ENCODE measurements at places on chromosomes 11 and 22. TPM values are rescaled to one million over a fixed set of nuclear protein-coding genes. Genes with fewer than 3 reads are reported as not detected.

GRCh38 chr11:63837027-63837688 lies 1.8 kb upstream of the MARK2 start:
- DNase-seq: peak; percentile 87

- DNase-seq: no peak
Observed at GRCh38 chr11:8959546-8960166, 4.6 kb downstream of the TMEM9B start.

GRCh38 chr11:23573429-23573828 lies 713.2 kb upstream of the CCDC179 start:
- no peak for DNase-seq

OR52J3 gene
- not detected for total RNA-seq

DNA sequence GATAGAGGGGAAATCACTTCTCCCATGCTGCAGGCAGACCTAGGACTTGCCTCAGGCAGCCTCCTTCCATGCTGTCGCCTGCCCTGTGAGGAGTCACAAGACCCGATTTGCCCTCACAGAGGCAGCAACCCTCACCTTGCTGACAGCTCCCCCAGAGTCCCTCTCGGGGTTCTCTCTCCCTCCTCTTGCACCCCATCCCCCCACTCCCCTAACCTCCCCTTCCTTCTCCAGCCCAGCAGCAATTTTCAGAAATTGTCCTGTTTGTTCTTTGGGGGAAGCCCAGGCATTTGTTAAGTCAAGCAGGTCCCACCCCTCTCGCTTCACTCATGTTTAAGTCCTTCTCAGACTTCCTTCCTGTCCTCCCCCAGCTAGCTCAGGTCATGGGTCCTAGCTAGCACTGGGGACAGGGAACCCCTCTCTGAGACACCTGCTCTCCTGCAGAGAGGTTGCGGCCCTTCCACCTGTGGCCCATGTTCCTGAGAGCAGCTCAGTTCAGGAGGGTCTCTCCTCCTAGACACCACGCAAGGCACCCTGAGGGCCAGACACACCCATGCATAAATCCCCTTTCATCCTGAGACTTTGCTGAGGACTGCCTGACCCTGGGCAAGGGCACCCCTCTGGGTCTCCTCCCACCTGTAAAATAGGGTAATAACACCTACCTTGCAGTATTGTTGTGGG lies 6.3 kb upstream of the FXYD2 start:
- DNase-seq: no peak
